ENCODE measurements at places on chromosomes 2 and 18.

GRCh38 chr2:2542966-2543611 is 212.0 kb upstream of the MYT1L start:
- DNase-seq = no peak

DNA sequence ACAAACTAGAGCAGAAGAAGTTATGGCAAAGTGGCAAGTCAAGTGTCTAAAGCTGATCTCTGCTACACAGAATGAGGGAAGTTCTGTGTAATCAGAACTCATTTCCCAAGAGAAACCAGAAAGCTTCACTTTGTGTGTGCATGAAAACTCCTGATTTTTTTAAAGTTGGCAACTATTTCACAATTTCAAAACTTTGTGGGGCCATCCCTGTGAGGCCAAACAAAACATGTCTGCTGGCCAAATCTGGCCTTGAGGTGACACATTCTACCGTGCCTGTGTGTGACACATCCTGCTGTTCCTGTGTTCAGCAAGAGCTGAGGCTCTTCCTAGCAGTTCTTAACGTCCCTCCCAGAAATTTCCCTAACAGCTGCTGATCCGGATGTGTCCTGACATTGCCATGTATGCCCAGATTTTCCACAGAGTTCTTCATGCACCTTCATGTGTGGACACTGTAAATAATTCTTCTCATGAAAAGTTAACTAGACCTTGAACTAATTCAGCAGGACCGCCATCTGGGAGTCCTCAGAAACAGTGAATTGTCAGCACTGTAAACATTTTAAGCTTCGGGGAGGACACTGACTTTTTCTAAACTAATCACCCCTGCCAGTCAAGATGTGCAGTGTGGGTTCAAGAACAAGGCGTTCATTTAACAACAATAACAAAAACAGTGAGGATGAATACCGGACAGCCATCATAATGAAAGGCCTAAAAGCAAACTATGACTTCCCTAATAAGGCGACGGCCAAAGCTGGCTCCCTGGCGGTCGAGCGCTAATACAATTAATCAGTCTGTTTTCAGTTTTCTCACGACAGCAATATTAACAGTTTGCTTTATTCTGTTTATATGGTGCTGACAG is 99.0 kb downstream of the PLEKHM3 start:
- no peak for DNase-seq

- DNase-seq = no peak
Observed at GRCh38 chr2:47488870-47489584, 86.1 kb downstream of the MSH2 start.

DNA sequence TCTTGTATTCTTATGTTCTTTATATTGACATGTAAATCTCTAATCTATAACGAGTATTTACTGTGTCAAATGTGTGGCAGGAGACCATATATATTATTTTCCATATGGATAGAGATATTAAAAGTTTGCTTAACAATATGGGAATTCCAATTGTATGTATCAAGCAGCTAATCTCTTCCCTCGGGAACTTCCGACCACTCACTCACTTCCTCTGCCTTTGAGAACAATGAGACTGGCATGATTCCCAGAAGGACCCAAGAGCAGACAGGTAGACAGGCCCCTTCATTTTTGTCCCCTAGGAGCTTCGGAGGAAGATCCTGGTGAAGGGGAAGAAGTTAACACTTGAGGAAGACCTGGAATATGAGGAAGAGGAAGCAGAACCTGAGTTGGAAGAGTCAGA is 24.1 kb downstream of the PLCD4 start:
- no peak for DNase-seq

GRCh38 chr2:234920836-234921235 is 31.0 kb upstream of the SH3BP4 start:
- no peak for DNase-seq

DNA sequence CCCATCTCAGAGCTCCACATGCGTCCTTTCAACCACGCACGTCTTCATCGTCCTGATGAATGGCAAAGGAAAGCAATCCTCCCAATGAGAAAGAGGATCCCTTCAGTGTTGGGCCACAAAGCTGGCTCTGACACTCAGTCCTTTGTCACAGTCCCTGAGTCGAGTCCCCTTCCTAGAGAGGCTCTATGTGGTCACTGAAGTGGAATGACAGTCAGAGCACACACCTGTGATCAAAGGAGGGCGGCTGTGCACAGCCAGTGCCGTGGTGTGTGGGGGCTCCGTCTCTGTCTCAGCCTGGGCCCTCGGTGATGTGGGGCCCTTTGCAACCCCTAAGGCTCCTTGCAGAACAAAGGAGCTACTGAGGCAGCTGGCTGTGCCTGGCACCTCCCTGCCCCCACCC is 157.3 kb upstream of the APCDD1 start:
- no peak for DNase-seq

GRCh38 chr2:174442546-174443510 is 44.0 kb downstream of the GPR155 start:
- DNase-seq = no peak

- peak; percentile 40 for DNase-seq
Observed at GRCh38 chr18:36186461-36187192, 670 bp upstream of the MOCOS start.

DNA sequence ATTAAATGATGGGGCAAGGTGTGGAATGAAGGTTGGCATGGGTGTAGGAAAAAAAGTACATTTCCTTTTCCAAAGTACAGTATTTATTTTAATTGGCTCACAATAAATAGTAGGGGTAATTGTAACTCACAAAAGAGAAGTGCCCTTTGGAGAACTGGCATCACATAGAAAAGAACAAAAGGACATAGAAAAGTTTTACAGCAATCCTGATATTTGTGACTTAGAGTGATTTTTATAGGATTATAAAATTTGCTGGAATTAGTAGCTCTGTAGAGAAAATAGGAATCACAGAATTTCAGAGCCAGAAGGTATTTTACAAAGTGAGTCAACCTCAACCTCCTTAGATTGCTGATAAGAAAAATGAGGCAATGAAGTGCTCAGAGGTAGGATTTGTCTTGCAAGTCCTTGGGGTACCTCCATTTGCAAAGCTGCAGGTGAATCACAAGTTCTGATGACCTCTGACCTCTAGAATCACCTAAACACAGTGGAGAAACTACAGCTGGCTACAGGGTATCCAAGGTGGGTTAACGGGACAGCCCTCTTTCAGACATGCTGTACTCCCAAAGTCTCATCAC is 133.6 kb downstream of the SOCS6 start:
- no peak for DNase-seq

All from GM12891 (cell line).